GF-D8 (cell line): ENCODE measurements at places on chromosomes 5 and 9.

GRCh38 chr9:76082057-76082456 lies 191.6 kb downstream of the PCSK5 start:
- no peak for DNase-seq

DNA sequence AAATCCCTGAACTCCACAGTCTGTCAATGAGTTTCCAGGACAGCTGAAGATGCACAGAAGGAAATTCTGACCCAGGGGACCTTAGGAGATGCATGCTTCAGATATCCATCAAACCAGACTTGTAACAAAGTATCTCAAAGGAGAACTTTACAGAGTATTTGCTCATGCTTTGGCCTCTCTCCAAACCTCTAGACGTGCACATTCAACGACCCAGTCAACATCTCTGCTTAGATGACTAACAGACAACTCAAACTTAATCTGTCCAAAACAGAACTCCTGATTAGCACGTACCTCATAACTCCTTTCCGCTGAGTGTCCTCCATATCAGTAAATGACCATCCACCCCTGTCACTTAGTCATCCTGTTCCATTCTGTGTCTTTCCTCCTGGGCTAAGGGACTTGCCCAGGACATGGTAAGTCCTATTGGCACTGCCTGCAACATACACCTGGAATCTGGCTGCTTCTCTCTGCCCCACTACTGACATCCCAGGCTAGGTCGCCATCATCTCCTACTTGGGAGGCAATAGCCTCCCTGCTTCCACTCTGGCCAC lies 107.4 kb downstream of the LMNB1 start:
- DNase-seq: no peak

- DNase-seq: no peak
These were observed 34.9 kb downstream of the ZFYVE16 start for GRCh38 chr5:80442742-80443141.

GRCh38 chr9:37820142-37820541 lies 19.5 kb downstream of the DCAF10 start:
- DNase-seq: no peak

DNA sequence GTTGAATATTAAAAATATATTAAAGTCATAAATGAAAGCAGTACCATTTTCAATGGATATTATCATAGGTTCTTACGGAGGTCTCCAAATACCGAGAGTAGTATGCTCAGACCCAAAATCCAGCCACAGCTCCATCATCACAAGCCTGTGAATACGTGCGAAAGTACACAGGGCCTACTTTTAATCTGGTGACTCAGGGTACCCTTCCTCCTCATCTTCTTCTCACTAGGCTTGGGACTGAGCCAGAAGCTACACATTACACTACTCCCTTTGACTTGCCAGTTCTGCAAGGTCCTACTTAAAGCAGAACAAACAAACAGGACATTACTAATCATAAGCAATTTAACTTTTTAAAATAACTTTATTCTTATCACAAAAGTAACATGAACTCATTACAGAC lies 7.6 kb upstream of the RIC1 start:
- no peak for DNase-seq

GRCh38 chr9:6711403-6711802 lies 46.4 kb upstream of the KDM4C start:
- DNase-seq: no peak

- no peak for DNase-seq
These were observed 411.7 kb downstream of the DMRT2 start for GRCh38 chr9:1461812-1462211.

DNA sequence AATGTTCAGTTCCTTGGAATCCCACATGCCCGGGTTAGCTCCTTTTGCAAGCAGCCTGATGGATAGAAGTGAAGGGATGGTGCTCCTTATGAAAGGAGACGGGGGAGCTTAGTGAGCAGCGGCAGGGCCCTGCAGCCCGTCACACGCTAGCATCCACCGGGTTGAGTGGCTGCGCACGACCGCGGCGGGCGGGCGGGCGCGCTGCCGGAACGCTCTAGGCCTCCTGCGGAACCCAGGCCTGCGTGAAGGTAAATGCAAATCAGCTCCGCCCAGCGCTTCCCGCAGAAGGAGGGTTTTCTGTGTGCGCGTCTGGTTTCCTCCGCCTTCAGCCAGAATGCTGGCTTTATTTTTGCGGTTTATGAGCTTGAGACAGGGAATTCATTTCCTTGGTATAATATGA lies 19.8 kb downstream of the IL12B start:
- DNase-seq: no peak

- DNase-seq: no peak
These were observed 21.3 kb downstream of the WNK2 start for GRCh38 chr9:93205045-93205768.

- DNase-seq: no peak
These were observed 13.6 kb downstream of the IRX1 start for GRCh38 chr5:3609120-3609681.

DNA sequence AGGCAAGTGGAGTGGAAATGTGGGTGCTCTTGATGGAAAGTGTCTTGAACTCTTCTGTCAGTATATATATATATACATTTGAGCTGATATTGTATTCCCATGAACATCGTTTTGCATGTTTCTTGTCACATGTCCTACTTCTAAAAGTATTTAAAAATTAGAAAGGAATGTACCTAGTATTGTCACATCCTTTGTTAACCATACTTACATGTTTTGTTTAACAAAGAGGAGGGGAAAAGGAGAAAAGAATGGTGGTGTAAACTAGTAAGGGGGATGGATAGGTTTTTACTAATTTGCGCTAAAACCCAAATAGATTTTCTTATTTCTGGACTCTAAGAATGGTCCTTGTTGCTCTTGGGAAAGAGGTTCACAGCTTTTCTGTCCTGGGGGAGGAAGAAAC lies 181.7 kb downstream of the GOLPH3 start:
- DNase-seq: no peak

DNA sequence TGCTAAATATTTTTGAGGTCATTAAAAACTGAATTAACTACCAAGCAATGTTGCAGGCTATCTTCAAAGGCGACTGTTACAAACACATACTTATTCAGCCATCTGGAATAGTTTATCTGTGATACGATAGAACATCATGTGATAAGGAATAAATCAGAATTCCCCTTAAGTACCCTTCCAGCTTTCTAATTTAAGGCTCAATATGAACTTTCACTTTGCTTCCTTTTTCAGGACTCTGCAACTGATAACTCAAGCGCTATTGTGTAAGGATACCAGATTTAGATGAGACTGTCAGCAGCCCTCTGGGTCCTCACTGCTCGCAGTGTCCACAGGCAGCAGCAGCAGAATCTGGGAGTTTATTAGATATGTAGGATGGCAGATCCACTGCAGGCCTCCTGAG lies 416.3 kb downstream of the SPATA31D1 start:
- no peak for DNase-seq

GRCh38 chr9:36138901-36139300 lies 2.4 kb downstream of the GLIPR2 start:
- no peak for DNase-seq

GRCh38 chr9:135889564-135890189 lies 17.7 kb downstream of the CAMSAP1 start:
- DNase-seq: no peak

GRCh38 chr5:15722305-15722704 lies 222.3 kb downstream of the FBXL7 start:
- no peak for DNase-seq

GRCh38 chr9:92754091-92754745 lies 10.4 kb downstream of the BICD2 start:
- no peak for DNase-seq

DNA sequence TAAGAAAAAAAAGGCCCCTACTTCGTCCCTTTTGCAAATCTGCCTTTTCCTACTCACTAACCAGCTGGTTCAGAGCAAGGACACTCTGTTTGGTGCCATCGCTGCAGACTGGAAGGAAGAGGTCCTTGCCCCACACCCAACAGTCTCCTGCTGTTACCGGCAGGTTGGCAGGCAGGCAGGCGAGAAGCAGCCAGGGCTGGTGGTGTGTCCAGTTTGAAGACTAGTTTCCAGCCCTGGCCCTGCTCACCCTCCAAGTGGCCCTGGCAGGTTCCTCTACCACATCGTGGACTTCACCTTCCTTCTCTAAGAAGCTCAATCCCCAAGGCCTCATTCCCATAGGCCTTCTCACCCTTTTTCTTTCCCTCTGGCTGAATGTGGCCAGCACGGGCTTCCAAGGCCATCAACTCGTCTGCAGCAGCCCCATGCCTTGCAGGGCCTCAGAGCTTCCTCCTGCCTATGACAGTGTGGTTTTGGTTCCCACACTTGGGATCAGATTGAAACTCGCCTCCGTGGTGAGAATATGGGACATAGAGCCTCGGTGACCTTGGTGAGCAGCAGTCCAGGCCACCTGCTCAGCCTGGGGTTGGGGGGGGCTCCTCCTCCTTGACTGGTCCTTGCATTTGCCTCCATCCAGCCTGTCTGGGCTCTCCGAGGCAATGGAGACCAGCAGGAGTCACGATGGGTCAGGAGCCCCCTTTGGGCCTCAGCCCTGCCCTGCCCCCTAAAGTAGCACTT lies 22.9 kb downstream of the TGFBI start:
- no peak for DNase-seq

DNA sequence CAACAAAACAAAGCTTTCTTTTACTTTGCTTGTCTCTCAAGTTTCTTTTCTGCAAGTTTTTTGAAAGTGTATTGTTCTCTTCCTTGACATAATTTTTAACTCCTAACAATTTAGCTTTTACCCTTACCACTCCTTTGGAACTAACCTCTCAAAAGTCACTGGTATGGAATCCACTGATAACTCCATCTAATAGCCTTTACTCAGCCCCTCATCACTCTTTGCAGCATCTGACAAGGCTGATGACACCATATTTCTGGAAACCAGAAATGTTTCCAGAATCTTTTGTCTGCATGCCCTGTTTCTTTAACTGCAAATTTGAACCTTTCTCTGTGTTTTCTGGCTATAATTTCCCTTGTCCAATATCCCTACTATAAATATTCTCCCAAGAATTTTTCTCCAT lies 46.5 kb downstream of the ZNF474 start:
- no peak for DNase-seq

DNA sequence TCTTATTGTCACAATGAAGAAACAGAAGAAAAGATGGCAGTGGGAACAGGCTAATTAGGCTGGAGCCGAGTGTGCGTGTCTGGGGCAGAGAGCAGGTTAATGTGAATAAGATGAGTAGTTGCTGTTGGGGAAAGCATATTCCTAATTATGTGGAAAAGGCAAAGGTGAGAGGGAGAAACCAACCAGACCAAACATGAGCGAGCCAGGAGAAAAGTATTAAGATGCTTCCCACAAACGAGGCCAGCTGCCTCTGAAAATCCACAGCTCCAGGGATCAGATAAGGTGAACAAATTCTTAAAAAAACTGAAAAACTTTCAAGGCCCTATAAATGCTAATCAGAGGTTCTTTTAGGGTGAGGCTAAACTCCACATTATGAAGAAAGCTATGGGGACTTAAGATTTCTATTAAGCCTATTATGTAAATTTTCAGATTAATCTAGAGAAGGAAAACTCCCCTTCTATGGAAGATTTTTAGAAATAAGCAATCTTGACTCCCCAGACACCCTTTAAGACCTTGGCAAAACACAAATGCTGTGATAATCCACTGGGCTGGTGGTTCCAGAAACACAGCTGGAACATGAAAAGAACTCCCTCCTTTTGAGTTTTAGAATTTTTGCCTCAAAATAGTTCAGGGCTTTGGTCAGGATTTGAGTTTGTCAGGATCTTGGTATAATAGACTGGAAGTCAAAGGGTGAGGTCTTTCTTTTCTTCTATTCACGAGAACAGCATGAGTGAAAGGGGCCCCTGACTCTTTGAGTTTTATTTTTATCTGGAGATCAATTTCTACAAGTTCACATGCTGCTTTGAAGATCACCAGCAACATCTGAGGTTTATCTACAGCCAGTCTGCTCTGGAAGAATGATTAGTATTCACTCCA lies 238.1 kb downstream of the SPOCK1 start:
- no peak for DNase-seq

DNA sequence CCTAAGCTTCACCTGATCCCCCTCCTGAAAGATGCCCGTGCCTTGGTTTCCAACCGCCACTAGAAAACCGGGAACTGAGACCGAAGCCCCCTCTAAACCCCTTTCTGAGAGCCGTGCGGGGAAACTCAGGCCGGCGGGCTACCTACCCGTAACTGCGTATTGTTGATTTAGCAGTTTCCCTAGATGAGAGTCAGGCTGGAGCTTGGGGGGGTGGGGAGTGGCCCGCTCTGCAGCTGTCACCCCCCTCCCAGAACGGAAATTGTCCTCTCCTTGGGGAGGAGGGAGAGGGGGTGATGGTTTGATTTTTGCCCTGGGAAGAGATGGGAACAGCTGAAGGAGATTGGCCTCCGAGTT lies 2.5 kb downstream of the CXXC5 start:
- DNase-seq: no peak

GRCh38 chr5:172090976-172091547 lies 84.6 kb upstream of the FBXW11 start:
- DNase-seq: no peak

GRCh38 chr9:86491468-86492266 lies 137.5 kb upstream of the TUT7 start:
- DNase-seq: no peak

GRCh38 chr5:80953587-80953986 lies 6.6 kb upstream of the RASGRF2 start:
- DNase-seq: no peak

- DNase-seq: no peak
These were observed 75.8 kb downstream of the ARHGAP26 start for GRCh38 chr5:142845954-142846398.

DNA sequence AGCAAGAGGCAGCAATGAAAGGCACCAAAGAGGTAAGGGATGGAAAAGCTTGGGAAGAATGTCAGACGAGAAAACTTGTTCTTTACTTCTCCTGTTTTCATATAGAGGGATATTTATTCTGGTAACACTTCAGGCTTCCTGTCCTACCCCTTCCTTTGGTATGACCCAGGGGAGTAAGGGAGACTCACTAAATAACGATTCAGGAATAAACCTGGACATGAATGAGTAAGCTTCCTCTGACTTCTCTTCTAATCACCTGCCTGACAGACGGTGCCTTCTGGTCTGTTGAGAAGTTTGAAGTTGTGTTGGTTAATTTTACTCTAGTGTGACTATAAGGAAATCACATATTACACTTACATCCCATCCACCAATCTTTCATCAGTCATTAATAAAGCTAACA lies 461.2 kb downstream of the CDH12 start:
- no peak for DNase-seq

DNA sequence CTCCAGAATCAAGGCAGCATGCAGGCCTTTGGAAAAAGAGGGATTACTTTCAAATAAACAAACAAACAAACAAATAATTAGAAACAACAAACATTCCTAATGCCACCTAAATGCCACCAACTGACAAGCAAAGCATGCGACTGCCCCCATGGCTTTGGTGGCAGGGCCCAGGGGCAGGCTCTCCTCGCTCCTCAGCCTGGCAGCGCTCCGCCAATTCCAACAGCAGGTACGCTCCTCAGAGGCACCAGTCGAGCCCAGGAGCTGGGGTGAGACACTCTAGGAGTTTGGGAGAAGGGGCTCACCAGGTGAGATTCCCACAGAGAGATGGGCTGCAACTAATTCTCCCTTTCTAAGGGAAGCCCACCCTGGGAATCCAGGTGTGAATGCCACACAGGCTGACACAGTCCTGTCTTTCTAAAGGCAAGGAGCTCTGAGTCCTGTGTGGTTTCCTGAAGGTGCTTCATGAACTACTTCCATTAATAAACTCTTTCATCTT lies 27.8 kb downstream of the CSF2 start:
- DNase-seq: no peak
